ENCODE measurements at places on chromosomes 5 and 9. TPM values are rescaled to one million over a fixed set of nuclear protein-coding genes. Genes with fewer than 3 reads are reported as not detected.

Gene STOM
- total RNA-seq: 194 TPM

Gene TRUB2
- 37.4 TPM for total RNA-seq

Gene CCNI2
- total RNA-seq: 0.16 TPM

Gene RMRP
- total RNA-seq: 15,747 TPM

Gene SLC12A2
- total RNA-seq: 10.7 TPM

Gene PCDHA13
- not detected for total RNA-seq

Gene SLC6A7
- total RNA-seq: not detected

Gene SPATA31D4
- not detected for total RNA-seq

Gene WWC1
- total RNA-seq: 1.9 TPM

Gene TLX3
- not detected for total RNA-seq

Gene NFIB
- 116 TPM for total RNA-seq

Gene ORM1
- total RNA-seq: 0.51 TPM

Gene SURF6
- 13.4 TPM for total RNA-seq

Gene CAMK2A
- 17.0 TPM for total RNA-seq

Gene ABO
- 1.5 TPM for total RNA-seq

Gene MCCC2
- total RNA-seq: 115 TPM

Gene RIGI
- 4.7 TPM for total RNA-seq

Gene ANKRD18B
- total RNA-seq: not detected

Gene COL15A1
- 58.3 TPM for total RNA-seq

Gene ADGRD2
- not detected for total RNA-seq

Gene MCC
- 31.9 TPM for total RNA-seq

Gene PCDHGA3
- 9.8 TPM for total RNA-seq

Gene MORN5
- total RNA-seq: not detected

Gene PCDHB13
- 2.6 TPM for total RNA-seq

Gene PRLR
- 0.38 TPM for total RNA-seq

Gene TTC33
- 19.3 TPM for total RNA-seq

Gene CENPH
- total RNA-seq: 3.6 TPM
